ENCODE measurements at places on chromosomes 4 and X.
A peak's percentile ranks its signal among the peaks of the same experiment; 100 is the strongest.

DNA sequence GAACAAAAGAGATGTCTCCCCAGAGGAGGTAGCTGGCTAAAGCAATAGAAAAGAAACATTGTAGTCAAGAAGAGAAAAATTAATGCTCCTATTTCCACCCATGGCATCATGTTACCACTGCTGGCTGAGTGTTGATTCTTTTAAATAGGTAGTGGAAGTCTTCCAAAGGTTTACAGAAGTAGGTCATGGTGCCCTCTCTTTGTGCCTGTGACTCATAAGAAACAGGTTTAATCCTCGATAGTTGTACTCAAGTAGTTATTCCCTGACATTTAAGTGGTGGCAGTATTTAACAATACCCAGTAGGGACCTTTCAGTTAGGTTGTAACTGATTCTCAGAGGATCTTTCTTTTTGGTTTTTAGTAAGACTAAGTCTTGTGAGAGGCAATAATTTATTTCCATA, 247.8 kb downstream of the TEX13A start:
- no peak for DNase-seq

GRCh38 chr4:106793933-106794332, 242.2 kb downstream of the DKK2 start:
- DNase-seq, result no peak

- peak; percentile 54 for DNase-seq
Observed at GRCh38 chr4:30721185-30722091, 1.3 kb downstream of the PCDH7 start.

GRCh38 chr4:82811838-82812341, 13.3 kb upstream of the SCD5 start:
- DNase-seq, result peak; percentile 57

GRCh38 chr4:150988238-150988637, 26.8 kb downstream of the LRBA start:
- no peak for DNase-seq

DNA sequence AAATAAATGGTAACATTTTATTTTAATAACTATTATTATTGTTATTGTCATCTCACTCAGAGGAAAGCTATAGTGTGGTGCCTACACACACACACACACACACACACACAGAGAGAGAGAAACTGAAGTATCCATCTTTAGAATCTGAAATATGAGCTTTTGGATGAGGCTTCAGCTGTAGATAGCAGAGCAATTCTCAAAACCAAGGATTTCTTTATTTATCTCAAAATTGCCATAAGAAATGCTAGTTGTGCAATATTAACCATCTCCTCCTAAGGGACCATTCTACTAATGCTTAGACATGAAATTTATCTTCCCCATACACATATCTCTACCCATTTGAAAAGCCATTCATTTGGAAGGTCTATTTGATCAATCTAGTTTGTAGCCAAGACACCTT, 50.1 kb upstream of the SGMS2 start:
- DNase-seq, result no peak

- no peak for DNase-seq
Observed at GRCh38 chr4:37864786-37865185, 26.1 kb upstream of the TBC1D1 start.

- no peak for DNase-seq
Observed at GRCh38 chrX:95974096-95974470, 710.6 kb upstream of the DIAPH2 start.

- no peak for DNase-seq
Observed at GRCh38 chr4:141220271-141220670, 424 bp upstream of the ZNF330 start.

DNA sequence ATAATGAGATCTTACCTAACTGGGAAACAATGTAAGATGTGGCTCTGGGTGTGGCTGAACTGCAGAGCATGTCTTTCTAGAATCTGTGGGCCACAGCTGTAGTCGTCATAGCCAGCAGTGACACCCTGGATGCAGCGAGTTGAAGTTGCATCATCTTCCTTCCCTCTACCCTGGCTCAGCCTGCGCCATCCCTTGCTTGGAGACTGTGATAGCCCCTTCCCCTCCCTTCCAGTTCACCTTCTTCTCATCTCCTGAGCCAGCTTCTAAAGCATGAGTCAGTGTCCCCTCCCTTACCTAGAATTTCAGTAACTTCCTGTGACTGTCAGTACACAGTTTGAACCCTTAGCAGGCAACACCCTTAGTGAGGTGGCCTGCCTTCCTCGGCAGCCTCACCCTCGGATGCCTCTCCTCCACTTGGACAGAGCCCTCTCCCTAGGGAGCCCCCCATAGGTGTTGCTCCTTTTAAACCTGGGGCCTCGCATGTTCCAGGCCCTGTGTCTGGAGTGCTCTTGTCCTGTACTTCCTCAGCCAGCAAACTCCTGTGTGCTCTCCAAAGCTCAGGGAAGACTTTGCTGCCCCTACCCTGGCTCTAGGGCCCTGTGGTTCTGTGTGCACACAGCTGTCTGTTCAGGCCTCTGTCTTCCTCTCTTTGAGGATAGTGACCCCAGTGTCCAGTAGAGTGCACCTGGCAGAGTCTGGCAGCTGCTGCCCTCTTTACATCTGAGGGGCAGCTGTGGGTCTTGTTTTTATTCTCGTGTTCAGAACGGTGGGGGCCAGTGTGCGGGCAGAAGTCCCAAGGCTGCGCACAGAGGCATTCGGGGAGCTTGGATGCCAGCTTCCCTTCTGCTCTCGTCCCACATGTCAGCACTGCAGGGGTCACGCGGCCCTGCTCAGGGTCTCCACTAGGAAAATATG, 43.7 kb upstream of the TADA2B start:
- no peak for DNase-seq

DNA sequence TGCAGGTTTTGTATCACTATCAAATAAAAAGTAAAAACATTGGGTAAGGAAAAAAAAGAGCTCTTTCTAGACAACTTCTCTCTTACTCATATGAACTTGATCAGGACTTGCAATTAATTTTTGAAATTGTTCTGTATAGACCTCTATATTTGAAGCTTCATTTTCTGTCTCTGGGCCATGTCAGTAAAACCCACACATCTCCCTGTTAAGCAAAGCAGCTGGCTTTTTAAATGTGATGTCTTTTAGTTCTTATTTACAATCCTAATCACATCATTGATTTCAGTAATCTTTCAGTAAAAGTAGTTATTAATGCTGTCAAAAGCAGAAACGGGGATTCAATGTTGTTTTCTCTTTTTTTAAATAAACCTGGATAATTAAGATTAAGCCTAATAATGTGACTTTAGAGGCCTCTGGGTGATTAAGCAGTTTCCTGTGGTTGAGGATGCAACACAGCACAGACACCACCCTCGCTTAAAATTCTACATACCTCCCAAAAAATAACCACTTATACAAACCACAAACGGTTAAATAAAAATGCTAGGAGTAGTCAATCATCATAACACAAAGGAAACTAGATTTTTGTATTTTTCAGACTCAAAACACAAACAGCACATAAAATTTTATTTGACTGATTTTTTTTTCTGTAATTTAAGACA, 5.2 kb upstream of the PCDH10 start:
- no peak for DNase-seq

DNA sequence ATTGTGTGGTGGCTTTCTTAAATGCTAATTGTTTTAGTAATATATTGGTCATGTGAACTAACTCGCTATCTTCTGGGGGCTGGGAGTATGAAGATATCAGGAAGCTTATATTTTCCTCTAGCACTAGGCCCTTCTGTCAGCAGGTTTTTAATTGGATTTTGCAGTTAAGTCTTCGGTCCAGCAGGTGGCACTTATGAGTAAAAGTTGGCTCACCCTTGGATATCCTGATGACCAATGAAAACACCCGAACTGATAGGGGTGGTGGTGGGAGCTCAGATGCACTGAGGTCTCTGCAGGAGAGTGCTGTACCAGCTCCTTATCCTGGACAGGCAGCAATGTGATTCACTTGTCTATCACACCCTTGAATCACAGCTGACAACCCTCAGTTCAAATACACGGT, 1365.8 kb upstream of the DIAPH2 start:
- DNase-seq, result no peak

GRCh38 chr4:96585304-96585703, 745.4 kb downstream of the PDHA2 start:
- no peak for DNase-seq

DNA sequence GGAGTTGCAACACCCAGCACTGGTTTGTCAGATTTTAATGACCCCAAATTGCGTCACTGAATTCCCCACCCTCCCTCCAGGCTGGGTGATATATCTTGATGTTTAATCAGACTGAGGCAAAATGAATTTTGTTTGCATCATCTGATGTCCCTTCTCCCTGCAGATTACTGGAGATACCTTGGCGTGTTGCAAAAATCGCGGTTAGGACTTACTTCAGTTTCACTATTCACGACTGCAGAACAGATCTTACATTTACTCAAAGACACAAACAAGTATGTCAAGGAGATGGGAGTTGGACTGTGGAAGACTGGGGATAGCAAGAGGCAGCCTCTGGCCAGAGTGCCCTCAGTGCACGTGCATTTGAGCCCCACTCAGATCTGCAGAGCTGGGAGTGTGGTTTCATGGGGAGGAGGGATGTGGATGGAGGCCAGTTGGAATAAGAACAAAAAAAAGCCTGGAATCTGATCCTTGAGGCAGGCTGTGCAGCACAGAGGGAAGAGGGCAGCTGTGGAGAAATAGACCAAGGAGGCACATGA, 92.2 kb upstream of the MTM1 start:
- no peak for DNase-seq

DNA sequence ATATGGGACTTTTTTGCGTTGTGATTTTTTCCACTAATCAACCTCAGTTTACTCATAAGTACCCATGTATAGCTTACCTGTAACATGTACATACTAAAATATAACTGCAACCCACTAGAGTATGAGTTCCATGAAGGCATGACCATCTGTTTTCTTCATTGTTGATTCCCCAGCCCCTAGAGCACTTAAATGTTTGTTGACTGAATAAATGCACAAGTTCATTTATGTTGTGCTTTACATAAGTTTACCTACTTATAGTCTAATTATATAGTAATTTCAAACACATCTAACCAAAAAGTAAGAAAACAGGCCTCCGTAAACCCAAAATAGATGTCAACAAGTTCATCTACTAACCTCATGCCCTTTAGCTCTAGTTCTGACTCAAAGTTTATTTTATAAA, 34.7 kb downstream of the DCHS2 start:
- no peak for DNase-seq

GRCh38 chr4:158530381-158530780, 8.7 kb downstream of the RXFP1 start:
- no peak for DNase-seq

- DNase-seq, result no peak
Observed at GRCh38 chr4:33772582-33772981, 2471.7 kb downstream of the ARAP2 start.

GRCh38 chrX:1449823-1450149, 2.9 kb downstream of the ASMTL start:
- no peak for DNase-seq

GRCh38 chr4:105198541-105198940, 51.9 kb downstream of the TET2 start:
- DNase-seq, result no peak

DNA sequence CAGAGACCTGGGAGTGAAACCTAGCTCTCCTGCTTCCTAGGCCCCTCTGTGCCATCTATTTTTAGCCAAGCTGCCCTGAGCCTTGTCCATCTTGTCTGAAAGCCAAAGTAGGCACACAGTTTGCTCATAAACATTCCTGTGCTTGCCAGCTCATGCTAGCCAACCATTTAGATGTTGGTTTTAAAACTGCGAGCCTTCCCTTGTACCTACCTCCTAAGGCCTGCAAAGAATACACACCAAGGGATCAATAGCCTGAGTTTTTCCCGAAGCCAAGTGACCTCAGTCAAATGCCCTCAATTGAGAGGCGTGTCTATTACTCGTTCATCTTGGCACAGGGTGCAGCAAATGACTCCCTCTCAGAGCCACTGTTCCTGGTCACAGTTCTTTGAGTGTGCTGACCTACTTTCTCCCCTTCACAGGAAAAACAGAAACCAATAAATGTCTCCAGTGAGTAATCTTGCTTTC, 48.5 kb downstream of the ZCCHC12 start:
- DNase-seq, result no peak

DNA sequence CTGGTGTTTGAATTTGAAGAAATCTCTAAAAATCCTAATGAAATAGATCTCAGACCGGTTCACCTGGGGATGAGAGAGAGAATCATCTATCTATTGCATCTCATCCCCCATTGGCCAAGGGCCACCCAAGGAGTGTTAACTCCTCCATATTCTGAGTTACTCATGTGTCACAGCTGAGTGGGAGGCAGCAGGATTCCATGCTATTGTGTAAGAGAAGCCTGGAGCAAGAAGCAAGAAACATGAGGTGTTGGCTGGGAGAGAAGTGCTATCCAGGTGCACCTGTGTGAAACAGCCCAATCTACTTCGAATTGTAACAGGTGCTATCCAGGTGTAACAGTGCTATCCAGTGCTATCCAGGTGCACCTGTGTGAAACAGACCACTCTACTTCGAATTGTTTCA, 150.3 kb upstream of the MAOA start:
- no peak for DNase-seq

- no peak for DNase-seq
Observed at GRCh38 chr4:74456056-74456744, 11.3 kb downstream of the AREG start.

GRCh38 chrX:46571423-46572339, 1.9 kb upstream of the CHST7 start:
- DNase-seq, result no peak

DNA sequence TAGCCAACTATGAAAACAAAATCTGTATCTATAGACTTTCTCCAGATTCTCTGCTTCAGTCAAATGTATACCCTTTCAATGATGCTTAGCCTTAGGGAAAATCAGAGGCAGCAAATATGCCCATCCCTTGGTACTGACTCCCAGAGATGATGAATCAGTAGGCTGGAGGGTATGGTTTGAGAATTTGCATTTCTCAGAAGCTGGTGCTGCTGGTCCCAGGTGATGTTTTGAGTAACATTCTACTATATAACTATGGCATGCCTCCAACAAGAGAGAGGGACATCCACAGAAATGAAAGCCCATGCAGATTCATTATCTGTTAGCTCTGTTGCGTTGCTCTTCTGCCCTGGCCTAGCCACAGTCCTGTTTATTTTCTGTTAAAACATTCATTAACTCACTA, 13.6 kb downstream of the TNIP3 start:
- DNase-seq, result no peak

GRCh38 chr4:135250040-135250439, 1048.5 kb upstream of the PABPC4L start:
- DNase-seq, result no peak

DNA sequence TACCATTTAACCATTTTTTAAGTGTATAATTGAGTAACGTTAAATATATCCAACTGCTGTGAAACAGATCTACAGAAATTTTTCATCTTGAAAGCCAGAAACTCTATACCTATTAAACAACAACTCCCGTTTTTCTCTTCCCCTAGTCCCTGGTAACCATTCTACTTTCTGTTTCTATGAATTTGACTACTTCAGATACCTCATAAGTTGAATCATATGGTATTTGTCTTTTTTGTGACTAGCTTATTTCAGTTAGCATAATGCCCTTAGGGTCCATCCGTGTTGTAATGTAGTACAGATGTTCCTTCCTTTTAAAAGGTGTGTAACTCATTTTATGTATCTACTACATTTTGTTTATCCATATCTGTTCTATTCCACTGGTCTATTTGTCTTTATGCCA, 48.7 kb downstream of the STAG2 start:
- DNase-seq, result no peak
